Suppressor macrophage treated with lipopolysaccharide for 1 hour (primary cell): ENCODE measurements at places on chromosomes 5 and 9.

DNA sequence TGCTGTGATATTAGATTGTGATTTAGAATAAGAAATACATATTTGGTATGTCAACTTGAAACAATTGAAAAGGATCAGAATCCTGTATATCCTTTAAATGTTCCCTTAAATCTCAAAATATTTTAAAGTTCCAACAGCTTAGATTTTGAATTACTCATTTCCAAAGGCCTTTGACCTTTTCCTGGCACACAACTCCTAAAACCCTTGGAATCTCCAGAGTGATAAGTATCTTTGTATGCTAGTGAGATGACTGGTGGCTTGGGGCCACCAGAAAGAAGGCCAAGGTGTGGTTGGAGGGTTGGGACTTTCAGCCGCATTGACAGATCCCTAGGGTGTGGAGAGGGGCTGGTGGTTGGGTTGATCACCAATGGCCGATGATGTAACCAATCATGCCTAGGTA, 104.7 kb downstream of the YIPF5 start:
- no peak for DNase-seq

DNA sequence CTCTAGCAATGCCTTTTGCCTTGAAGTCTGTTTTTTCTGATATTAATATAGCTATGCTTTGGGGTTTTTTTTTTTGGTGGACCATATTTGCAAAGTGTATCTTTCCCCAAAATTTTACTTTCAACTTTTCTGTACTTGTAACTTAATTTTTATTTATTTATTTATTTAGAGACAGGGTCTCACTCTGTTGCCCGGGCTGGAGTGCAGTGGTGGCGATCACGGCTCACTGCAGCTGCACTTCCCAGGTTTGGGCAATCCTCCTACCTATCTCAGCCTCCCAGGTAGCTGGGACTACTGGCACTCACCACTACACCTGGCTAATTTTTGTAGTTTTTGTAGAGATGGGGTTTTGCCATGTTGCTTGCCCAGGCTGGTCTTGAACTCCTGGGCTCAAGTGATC, 20.8 kb downstream of the PRRT1B start:
- DNase-seq = no peak

GRCh38 chr5:174409070-174409469, 315.3 kb upstream of the MSX2 start:
- peak; percentile 36 for DNase-seq

DNA sequence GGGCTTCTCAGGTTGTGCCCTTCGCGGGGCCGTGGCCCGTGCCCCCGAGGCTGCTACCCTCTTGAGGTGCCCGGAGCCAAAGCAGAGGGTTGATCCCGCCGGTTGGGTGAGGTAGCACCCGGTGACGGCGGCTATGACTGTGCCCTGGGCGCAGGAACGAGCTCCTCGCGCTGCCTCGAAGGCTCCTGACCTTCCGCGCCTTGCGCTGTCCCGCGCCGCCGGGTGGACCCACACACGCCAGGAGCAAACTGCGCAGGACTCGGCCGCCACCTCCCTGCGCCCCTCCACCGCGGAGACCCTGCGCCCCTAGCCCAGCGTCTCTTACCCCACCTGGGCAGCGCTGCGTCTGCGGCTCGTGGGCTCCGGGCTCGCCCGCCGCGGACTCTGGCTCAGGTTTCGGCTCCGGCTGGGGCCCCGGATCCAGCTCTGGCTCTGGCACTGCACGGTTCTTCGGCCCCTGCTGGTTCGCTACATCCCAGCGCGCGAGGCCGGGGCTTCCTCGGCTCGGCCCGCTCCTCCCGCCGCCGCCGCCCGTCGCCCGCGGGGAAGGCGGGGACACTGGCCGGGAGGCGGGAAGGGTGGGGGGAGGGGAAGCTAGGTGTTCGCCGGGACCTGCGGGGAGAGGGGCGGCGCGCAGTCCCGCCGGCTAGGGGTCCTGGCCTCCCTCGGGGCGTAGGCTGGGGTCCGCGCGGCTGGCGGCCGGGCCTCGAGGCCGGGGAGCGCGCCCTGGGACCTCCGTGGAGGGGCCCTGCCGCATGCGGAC, 5.4 kb upstream of the PITX1 start:
- no peak for DNase-seq

DNA sequence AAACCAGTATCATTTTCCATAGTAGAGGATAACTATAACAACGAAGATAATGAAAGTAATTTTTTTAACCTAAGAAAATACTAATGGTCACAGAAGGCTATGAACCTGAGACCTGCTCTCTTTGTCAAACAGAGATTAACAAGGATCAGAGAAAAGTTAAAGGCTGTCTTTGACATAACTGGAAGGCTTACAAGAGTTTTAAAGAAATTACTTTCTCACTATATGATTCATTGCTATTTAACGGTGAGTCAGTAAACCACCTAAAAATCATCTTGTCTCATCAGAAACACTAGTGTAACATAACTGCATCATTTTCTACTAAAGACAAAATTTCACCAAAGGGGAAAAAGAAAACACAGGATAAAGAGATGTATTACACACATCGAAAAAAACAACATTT, 19.3 kb downstream of the MLANA start:
- no peak for DNase-seq

- DNase-seq = no peak
These were observed 192.6 kb upstream of the PRDM9 start for GRCh38 chr5:23314827-23315226.

DNA sequence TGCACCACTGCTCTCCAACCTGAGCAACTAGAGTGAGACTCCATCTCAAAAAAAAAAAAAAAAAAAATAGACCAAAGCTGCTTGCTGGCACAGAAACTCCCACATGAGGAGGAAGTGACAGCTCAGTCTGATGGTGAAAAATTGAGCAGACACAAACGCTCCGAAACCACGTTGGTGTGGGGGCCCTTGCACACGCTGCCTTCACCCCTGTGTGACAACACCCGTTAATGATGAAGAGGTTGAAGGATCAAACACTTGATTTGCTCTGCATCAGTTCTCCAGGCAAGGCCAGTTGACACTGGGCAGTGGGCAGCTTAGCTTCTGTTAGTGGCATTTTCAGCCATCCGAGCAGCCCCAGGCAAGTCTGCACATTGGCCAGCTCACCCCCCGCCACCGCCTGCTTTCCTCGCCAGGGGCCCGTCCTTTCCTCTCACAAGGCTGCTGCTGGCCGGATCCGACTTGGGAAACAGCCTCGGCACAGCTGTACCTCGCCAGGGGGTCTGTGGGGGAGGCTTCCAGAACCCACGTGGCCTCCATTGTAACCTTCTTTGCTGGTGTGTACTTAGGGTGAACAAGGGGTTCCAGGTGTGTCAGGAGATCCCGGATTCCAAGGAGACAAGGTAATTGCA, 79.8 kb downstream of the COL27A1 start:
- DNase-seq = peak; percentile 41

DNA sequence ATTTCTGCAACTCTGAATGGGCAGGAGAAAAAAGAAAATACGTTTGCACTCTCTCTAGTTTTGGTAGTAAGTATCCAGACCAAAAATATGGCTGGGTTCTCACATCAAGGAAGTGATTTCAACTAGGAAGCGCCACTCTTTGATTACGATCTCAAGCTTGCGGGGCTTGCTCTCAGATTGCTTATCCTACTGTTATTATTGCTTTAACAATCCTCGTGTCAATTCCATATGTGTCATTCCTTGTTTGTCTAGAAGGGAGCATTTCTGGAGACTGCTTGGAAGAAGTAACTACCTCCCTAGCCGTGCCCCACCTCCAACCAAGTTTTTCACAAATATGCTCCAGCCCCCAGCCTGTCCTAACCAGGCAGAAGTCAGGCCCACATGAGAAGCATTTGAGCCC, 3.5 kb downstream of the PRUNE2 start:
- DNase-seq = no peak

- DNase-seq = no peak
These were observed 179.7 kb downstream of the TSSK1B start for GRCh38 chr5:113255105-113255504.

- no peak for DNase-seq
These were observed 56.8 kb downstream of the PTPN3 start for GRCh38 chr9:109441296-109441695.

DNA sequence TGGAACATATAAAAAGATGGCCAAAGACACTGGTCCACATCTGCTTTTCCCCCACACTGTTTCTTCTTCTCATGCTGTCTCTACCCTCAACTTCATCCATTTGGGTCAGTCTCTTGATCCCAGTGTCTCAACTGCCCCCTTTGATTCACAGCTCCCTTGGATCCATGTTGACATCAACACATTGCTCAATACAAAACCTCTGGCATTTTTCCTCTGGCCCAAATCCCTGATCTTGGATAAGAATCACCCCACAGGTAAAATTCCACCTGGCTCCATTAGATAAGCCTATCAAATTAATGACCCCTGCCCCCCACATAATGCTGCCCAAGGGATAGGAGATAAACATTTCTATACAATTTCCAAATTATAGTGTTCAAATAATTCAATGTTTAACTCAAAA, 229.8 kb downstream of the TLE1 start:
- DNase-seq = no peak

GRCh38 chr5:140800816-140801493, at the start of gene PCDHA3:
Gene PCDHA3, plus strand, starts transcription at chr5:140801057.
- peak; percentile 5 for DNase-seq

- DNase-seq = peak; percentile 21
These were observed 121.4 kb upstream of the MVB12B start for GRCh38 chr9:126205265-126205664.

GRCh38 chr9:103999375-104000062, 94.6 kb upstream of the SMC2 start:
- DNase-seq = peak; percentile 14

- peak; percentile 50 for DNase-seq
These were observed 5.1 kb upstream of the PHYKPL start for GRCh38 chr5:178237431-178238312.
